ENCODE measurements at places on chromosomes 1 and 21.

DNA sequence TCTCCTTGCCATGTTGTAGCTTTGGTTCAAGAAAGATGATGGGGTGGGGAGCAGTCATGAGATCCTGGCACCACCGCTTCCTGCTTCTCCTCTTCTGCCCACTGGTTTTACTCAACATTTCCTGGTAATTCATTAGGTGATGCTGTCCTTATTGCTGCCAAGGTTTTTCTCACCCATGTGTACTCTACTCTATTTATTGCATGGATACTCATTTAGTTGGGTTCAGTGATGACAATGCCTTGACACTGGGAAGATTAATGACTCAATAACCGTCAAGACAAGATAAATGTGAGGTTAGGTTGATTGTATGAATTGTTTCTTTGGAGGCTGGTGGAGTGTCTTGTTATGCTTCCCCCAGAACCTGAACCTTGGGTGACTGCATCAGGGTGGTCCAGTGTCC lies 484.2 kb downstream of the SIPA1L2 start:
- DNase-seq = no peak

DNA sequence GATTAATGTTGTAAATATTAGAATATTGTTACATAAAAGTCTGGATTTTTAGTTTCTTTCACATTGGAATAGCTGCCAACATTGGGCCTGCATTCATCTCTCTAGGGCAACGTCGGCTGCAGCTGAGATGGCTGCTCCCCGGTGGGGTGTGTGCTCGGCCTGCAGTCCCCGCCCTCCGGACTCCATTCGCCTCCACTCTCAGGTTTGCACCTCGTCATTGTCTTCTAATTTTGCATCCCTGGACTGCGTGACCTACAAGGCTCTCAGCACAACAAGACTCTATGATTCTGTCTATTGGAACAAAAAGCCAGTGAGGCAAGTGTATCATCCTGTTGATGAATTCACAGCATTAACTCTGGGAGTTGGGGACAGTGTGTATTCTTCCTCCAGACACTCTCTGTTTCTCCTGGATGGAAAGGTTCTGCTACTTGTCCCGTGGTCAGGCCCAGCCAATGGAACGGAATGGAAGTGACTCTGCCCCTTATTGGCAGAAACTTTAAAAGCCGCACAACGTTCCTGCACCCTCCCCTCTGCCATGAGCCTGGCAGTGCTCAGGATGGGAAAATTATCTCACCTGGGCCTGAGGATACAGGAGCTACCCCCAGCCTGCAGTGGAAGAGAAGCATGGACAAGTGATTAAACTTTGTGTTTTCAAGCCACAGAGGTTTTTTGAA lies 105.0 kb upstream of the SAMD11 start:
- DNase-seq = no peak

DNA sequence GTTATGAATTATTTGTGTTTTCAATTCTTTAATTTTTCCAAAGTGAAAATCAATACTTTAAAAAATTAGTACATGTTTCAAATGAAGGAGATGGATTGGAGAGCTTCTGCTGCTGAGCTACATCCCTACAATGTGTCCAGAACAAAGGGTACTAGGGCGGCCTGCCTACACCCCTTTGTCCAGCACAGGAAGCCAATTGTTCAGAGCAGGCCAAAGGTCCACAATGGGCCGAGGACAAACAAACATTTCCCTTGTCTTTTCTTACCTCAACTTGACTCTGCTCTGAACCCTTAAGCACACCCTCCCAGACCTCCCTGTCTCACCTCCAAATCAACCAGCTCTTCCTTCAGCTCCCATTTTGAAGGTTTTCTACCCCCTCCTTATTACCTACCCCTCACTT lies 39.4 kb upstream of the CAMK1G start:
- no peak for DNase-seq

GRCh38 chr21:18114810-18115209 lies 129.8 kb upstream of the CHODL start:
- DNase-seq = peak; percentile 24

GRCh38 chr1:210445931-210446330 lies 117.2 kb downstream of the HHAT start:
- no peak for DNase-seq
